CD4-positive, alpha-beta T cell treated with Interleukin-1 beta for 1 hour (primary cell): ENCODE measurements at places on chromosomes 4 and X.

DNA sequence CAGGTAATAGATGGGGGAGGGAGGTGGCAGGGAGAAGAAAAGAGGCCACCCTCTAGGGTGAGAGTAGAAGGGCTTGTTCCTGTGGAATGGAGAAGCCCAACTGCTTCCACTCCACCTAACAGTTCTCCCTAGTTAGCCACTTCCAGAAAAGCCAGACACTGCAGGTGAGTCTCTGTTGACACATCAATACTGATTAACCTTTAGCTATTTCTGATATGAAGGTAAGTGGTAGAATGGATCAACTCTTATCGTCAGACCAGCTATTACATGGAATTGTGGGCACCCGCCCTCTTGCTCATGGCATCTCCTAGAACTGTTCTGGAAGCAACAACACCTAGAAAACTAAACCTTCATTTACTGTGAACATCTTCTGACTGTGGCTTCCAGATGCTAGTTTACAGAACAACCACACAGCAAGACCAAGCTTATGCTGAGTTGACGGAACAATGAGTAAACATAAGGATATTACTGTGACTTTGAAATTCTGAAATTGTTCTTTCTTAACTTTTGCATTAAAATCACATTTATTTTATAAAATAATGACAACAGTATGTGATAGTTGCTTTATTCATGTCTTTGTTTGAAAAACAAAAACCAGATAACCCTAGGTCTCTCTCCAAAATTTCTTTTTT is 44.7 kb downstream of the ANXA3 start:
- no peak for DNase-seq

DNA sequence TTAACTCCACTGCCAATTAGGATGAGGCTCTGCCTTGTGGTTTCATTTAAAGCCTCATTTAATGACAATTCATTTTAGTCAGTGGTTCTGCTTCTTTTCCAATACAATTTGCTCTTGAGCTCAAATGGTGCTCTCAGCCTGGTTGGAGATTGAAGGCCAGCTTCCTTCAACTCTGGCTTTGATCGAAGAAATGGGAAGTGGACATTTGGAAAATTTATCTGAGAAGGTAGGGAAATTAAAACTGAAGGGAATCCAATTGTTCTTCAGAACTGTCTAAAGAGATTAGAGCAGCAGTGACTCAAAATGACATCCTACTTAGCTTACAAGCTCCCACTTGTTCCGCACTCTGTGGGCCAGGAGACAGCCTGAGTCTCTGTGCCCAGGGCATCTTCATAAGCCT is 206.8 kb downstream of the SMARCA1 start:
- no peak for DNase-seq

DNA sequence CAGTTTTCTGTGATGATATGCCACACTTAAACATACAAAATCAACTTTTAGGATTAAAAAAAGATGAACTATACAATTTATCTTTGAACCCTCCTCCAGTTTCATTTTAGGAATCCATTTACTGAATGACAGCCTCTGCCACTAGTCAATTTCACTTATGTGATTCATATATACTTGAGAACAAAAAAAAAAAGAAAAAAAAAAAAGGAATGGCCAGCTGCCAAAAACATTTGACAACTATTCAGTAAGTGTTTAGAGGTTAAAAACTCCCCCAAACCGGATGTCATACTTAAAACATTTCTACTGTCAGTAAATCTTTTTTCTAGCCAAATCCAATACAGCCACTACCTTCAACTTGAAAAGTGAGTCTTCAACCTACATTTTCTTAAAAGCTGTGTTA is 266.7 kb upstream of the MAGEB2 start:
- DNase-seq = no peak

GRCh38 chrX:3820167-3820566 is 106.7 kb upstream of the PRKX start:
- DNase-seq = no peak

GRCh38 chr4:87856816-87857215 is 24.0 kb downstream of the MEPE start:
- no peak for DNase-seq

DNA sequence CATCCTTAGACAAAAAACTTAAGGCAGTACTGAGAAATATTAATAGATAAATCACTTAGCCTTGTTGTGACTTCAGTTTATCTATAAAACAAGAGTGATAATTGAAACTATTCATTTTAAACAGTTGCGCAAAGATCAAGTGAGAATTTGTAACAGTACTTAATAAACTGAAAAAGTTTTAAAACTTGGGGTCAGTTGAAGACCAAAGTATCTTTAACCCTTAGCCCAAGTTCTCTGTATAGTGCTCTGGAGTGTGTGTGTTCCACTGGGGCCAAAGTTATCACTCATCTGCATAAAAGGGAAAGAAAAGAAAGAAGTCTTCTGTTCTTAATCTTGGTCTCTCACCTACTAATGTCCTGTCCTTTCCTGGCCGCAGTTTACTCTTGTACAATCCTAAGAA is 11.3 kb downstream of the SMIM14 start:
- no peak for DNase-seq

DNA sequence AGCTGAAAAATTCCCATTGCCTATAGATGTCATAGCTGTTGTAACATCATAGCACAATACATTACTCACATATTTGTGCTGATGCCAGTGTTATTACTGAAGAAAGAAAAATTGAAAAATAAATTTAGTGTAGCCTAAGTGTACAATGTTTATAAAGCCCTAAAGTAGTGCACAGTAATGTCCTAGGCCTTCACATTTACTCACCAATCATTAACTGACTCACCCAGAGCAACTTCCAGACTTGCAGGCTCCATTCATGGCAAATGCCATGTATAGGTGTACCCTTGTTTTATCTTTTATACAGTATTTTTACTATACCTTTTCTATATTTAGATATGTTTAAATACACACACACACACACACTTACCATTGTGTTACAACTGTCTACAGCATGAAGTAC is 265.4 kb upstream of the MAGEB18 start:
- DNase-seq = no peak
